ENCODE measurements at places on chromosomes 1 and 21.

GRCh38 chr21:14600569-14601297 is 54.6 kb upstream of the SAMSN1 start:
- DNase-seq, result no peak

DNA sequence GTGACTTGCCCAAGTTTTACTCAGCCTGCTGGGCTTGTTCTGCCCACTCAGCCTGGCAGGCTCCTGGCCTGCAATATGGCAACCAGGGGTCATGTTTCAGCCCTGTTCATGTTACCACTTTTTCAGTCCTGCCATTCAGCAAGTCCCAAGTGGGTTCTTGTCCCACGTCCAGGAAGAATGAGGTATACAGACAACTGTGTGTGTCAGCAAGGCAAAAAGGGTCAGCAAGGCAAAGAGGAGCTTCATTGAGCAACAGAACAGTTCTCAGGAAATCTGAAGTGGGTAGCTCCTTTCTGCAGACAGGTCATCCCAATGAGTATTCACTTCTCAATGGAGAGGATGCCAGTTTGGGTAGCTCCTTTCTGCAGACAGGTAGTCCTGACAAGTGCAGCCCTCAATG is 1233.3 kb upstream of the B3GALT2 start:
- no peak for DNase-seq

DNA sequence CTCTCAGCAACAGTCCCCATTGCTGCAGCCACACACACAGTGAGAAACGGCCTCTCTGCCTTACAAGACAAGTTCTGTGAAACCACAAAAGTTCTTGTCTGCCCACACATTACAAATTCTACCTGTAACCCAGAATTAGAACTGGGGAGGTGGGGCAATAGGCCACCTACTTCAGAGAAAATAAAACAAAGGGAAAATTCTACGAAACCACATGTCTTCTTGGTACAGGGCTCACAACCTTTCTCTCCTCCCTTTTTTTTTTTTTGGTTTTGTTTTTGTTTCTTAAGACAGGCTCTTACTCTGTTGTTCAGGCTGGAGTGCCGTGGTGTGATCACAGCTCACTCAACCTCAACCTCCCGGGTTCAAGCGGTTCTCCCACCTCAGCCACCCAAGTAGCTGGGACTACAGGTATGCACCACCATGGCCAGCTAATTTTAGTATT is 30.2 kb downstream of the LPAR3 start:
- DNase-seq, result no peak

DNA sequence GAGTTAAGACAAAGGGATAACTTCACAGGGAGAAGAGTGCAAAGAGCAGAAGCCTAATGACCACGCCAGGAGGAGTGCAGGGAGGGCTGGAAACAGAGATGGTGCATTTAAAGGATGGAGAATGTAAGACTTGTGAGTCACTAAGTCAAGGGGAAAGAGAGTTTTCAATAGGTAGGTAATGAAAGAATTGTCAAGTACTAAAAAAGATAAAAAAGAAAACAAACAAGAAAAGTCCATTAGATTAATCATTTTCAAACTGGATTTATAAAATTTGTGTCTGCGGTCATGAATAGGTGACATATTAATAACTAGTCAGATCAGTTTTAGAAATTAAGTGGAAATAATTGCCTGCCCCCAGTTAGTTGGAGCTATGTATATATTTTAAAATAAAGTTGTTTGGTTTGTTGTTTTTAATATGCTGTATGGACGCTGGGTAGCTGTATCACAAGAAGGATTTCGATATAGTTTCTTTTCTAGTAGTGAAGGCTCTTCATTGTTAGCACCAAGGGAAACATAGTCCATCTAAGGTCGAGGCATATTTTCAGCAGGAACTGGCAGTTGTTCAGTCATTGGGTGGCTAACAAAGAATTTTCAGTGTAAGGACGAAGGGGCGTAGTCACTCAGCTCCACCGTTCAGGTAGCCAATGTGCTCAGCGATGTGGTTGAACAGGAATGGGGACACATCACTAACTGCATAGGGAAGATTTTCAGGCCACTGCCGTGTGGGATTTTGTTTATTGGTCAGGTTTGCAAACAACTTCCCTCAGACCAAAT is 203.0 kb downstream of the TGFB2 start:
- no peak for DNase-seq

- peak; percentile 32 for DNase-seq
Observed at GRCh38 chr1:66271904-66272254, 262.1 kb upstream of the SGIP1 start.

Data from adrenal gland (tissue), 19 donors.